ENCODE measurements at places on chromosomes 6 and 20.

- no peak for DNase-seq
Measured at GRCh38 chr6:158825038-158825950, 6.1 kb upstream of the EZR start.

DNA sequence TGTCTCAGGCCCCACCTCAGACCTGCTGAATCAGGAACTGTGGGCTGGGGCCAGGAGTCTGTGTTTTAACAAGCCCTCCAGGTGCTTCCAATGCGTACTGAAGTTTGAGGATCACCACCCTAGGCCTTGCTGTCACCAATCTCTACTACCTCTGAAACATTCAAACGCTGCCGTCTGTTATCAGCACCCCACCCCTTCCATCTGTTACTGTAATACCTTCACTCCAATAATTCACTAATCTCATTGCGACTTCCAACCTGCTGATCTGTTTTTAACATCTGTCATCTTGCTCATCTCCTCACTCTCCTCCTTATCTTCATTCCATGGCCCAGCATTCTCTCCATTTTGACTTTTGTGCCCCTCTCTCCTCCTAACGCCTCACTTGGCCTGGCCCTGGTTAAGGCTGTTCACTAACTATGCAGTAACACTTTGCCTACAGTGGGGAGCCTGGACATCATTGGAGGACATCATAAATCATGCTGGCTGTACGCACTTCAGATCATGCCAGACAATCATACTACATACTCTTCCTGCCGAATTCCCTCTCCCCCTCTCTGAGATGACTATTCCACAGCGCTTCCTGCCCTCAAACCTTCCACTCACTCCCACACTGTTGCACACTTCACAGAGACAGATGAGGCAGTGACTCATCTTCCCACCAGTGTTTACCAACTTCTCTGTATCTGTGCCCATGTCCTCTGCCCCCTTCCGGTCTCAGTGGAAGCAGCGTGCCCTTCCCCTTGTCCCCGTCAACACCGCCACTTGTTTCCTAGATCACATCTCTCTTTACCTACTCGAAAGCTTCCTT is 3.0 kb upstream of the GUCA1B start:
- no peak for DNase-seq

DNA sequence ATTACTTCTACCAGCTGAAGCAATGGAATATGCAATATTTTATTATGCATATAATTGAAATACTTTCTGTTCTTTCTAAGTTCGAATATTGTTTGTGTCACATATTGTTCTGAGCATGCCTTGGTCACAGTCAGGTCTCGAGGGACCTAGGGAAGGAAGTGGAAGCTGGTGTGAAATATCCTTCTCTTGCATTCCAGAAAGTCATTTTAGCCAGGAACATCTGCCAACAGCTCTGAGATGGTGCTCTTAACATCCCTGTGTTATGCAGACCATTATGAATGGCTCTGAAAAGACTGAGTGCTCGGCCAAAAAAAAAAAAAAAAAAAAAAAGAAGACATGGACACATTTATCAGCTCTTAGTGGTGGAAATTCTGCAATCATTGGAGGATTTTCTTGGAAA is 132.7 kb upstream of the JAG1 start:
- no peak for DNase-seq

- no peak for DNase-seq
Measured at GRCh38 chr6:126107475-126108166, 121.3 kb downstream of the TRMT11 start.

DNA sequence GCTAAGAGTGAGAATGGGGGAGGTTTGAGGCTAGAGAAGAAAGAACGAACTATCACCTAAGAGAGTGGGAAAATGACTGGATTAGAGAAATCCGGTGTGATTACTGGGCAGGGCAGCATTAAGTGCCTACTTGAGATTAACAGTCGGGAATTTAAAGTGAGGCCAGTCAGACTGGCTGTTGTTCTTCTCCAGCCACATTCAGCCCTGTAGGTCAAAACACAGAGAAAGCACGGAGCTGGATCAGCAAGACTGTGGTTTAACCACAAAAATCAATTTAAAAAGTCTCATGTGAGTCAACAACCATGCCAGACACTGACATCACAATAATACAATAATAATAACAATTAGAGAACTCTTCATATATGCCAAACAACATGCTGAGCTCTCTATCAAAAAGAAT is 301.9 kb upstream of the SGK1 start:
- DNase-seq: no peak
